ENCODE measurements at places on chromosomes 4 and X.

DNA sequence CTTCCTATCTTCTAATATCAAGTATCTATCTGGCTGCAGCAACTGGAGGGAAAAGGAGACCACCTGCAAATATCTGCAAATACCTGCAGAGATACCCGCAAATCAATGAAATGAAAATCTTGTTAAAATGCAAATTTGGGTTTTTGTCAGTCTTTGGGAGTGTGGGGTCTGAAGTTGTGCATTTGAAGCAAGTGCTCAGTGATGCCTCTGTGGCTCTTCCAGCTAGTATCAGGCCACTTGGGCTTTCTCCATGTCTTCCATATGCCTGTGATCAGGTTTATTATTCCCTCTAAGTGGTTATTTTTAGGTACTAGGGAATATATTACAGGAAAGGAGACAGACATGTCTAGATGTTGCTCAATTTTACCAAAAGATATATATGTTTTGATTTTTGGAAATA is 880.3 kb downstream of the ADGRL3 start:
- DNase-seq: no peak

GRCh38 chr4:18202486-18202885 is 180.9 kb upstream of the LCORL start:
- DNase-seq: no peak

- peak; percentile 5 for DNase-seq
Observed at GRCh38 chr4:173834151-173834550, 304.1 kb upstream of the HAND2 start.

DNA sequence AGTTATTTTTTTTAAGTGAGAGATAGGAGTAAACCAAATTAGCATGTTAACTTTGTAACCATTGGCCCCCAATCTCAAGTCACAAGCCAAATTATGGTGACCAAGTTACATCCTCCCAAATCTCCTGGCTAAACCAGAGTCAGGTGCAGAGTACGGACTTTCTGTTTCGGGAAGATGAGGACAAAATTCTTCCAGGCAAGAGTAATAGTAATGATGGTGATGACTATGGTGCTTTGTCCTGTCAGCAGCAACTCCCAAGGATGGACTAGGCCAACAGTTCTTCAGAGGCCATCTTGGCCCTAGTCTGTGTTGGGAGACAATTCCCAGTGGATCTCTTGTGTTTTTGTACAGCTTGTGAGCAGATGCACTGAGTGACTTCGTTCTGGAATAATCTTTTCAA is 148.8 kb downstream of the GPC3 start:
- DNase-seq: no peak

GRCh38 chr4:67499799-67500198 is 45.5 kb downstream of the CENPC start:
- no peak for DNase-seq

DNA sequence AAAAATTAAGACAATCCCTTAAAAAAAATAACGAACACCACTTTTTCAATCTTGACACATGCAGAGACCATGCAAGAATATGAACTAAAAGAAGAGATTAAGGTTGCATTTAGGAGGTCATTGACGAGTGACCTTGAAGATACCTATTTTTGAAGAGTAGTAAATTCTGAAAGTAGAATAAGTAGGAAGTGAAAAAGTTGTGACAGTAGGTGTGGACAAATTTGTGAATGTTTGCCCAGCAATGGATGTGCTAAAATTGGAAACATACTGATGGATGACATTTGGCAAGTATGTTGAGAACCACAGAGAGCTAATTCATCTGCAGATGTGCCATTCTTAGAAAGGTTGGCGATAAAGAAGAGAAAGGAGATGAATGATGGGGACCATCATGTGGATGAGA is 213.7 kb upstream of the VCX3A start:
- no peak for DNase-seq

GRCh38 chr4:119068529-119068962 is 67.1 kb upstream of the MYOZ2 start:
- no peak for DNase-seq

GRCh38 chr4:150229520-150229919 is 151.3 kb downstream of the DCLK2 start:
- DNase-seq: peak; percentile 98

DNA sequence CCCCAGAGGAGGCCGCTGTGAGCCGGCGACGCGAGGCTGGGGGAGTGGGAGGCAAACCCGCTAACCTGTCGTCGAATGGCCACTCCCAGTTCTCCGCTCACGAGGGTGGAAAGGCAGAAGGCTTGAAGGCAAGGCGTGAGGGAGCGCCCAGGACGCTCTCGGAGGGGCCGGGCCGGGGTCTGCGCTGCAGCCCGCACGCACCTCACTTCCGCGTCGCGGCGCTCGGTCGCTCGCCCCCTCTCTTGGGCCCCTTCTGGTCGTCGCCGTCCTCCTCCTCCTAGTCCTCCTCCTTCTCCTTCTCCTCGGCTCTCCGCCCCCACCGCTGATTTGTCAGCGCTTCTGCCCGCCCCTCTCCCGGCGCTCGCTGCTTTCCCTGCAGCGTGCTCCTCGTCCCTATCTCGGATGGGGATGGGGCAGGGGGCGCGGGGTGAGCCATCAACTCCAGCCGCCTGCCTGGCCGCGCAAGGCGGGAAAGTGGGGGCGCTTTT is at the start of gene SNCA:
Gene SNCA, minus strand, starts transcription at position 265 of the 488 bp plus-strand sequence. CDS start 1,494 bp downstream, outside the sequence.
- DNase-seq: peak; percentile 49

DNA sequence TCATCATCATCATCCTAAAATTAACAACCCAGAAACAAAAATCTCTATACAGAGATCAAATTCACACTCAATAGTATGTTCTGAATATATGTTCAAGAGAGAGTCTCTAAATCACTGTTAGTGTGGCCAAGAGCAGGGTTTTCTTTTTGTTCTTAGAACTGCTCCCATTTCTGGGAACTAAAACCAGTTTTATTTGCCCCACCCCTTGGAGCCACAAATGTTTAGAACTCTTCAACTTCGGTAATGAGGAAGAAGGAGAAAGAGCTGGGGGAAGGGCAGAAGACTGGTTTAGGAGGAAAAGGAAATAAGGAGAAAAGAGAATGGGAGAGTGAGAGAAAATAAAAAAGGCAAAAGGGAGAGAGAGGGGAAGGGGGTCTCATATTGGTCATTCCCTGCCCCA is 32.3 kb downstream of the CYBB start:
- no peak for DNase-seq

GRCh38 chr4:84792366-84793301 is 173.9 kb downstream of the WDFY3 start:
- DNase-seq: peak; percentile 68

GRCh38 chr4:31107362-31107761 is 387.2 kb downstream of the PCDH7 start:
- peak; percentile 36 for DNase-seq

GRCh38 chr4:177100307-177100706 is 209.4 kb upstream of the NEIL3 start:
- DNase-seq: no peak

DNA sequence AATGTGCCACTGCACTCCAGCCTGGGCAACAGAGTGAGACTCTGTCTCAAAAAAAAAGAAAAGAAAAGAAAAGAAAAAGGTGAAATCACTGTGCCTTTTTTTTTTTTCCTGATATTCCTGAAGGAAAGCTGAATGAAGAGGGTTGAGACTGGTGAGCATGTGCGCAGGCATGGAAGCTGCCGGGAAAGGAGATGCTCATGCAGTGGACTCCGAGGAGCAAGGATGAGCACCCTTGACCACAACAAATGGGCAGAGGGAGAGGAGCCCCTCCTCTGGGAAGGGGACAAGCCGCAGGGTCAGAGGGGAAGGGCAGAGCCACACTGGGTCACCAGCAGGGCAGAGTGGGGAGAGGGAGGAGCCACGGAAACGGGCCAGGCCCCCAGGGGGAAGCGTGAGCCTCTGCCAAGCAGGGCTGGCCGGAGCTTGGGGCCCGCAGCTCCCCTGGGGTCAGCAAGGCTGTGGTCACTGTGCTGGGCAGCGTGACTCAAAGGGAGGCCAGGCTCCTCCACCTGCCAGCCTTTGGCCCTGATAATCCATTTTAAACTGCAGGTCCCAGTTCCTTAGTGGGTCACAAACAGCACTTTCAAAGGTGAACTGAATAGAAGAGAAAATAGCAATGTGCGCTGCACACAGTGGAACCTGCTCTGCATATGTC is 79.8 kb downstream of the NAT8L start:
- DNase-seq: no peak

DNA sequence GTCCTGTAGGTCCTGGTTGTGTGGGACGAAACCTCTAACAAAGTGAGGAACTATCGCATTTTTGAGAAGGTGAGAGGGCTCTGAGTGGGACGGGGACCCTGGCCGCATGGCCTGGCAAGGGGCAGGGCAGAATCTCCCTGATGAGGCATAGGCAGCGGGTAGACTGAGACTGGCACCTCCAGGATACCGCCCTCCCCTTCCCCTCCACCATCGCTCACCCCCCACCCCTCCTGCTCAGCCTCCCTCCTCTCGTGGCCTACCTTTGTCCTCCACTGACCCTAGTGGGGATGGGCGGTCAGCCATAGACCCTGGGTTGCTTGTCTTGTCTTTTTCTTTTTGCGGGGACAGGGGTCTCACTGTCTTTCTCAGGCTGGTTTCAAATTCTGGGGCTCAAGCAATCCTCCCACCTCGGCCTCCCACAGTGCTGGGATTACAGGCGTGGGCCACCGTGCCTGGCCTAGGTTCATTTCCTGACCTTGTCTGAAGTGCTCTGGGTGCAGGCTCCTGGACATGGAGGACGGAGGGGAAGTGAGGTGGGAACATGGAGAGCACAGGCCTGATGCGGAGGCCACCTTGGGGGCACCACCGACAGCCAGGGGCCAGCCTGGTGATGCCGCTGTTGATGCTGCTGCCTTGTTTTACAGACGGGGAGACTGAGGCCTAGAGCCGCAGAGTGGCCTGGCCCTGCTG is 10.5 kb upstream of the ADD1 start:
- no peak for DNase-seq

GRCh38 chrX:1546691-1547251 is 9.8 kb upstream of the P2RY8 start:
- DNase-seq: no peak

GRCh38 chr4:65007841-65008439 is 598.7 kb upstream of the TECRL start:
- peak; percentile 35 for DNase-seq

DNA sequence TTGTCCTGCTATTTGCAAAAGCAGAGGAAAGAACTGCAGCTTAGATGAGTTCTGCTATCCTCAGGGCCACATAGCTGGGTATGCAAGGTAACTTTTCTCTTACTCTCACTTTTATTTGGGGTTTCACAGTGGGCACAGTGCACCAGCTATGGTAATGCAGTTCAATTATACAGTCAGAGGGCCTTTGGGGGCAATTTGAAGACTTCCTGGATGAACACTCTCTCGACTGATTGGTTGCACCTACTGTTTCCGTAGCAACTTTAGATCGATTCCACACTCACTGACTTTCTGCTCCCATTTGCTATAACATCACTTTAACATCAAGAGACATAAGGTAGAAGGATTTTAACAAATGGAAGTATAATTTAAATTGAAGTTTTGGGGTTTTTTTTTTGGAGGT is 128.6 kb downstream of the SLC39A8 start:
- no peak for DNase-seq

- no peak for DNase-seq
Observed at GRCh38 chr4:189838821-189839497, 101.7 kb upstream of the FRG1 start.

- no peak for DNase-seq
Observed at GRCh38 chr4:141142423-141142822, 9.2 kb upstream of the RNF150 start.

DNA sequence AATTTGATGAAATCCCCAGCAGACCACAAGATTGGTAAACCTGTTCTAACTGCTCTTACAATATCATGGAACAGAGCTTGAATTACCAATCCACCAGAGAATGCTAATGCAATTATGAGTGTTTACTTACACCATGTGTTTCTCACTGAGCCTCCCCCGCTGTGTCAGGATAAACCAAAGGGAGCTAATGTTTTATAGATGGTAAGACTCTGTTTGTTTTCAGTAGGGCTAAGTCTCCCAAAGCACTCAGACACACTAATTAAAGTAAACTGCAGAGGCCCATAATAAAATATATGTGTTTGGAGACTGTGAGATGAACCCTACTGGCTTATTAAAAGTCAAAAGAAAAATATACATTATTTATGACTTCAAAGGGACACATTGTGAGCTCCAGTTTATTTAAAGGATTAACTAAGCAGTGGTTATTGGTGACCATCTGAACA is 261.7 kb upstream of the FAM241A start:
- no peak for DNase-seq

- DNase-seq: no peak
Observed at GRCh38 chrX:8675006-8675630, 56.8 kb downstream of the ANOS1 start.

- peak; percentile 30 for DNase-seq
Observed at GRCh38 chr4:105963461-105964400, 68.5 kb downstream of the NPNT start.

GRCh38 chr4:150938417-150938816 is 76.7 kb downstream of the LRBA start:
- DNase-seq: no peak

DNA sequence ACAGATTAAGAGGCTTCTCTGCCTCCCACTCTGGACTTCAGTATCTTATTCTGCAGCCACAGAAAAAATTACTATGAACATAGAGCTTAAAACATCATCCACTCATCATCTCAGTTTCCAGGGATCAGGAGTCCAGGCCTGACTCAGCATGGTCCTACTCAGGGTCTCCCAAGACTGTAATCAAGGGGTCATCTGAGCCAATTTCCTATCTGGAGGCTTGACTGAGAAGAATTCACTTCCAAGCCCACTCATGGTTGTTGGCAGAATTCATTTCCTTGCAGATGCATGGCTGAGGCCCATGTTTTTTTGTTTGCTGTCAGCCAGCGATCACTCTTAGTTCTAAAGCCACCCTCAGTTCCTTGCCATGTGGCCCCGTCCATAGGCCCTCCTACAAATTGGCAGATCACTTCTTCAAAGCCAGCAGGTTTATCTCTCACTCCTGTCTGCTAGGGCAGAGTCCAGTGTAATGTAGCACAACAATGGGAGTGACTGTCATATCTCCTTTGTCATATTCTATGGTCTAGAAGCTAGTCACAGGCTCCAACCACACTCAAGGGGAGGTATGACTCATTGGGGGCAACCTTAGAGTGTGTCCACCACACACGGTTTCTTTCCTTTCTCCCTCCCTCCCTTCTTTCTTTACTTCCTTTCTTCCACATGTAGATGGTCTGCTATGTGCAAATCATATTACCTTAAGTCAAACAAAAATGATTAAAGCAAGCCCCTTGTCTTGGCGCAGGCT is 251.6 kb downstream of the QDPR start:
- peak; percentile 9 for DNase-seq

GRCh38 chr4:26116057-26116456 is 202.0 kb downstream of the SMIM20 start:
- DNase-seq: peak; percentile 26

GRCh38 chrX:107323786-107324492 is 117.5 kb downstream of the DNAAF6 start:
- no peak for DNase-seq

- DNase-seq: peak; percentile 11
Observed at GRCh38 chr4:76515975-76516843, 81.2 kb downstream of the SHROOM3 start.

DNA sequence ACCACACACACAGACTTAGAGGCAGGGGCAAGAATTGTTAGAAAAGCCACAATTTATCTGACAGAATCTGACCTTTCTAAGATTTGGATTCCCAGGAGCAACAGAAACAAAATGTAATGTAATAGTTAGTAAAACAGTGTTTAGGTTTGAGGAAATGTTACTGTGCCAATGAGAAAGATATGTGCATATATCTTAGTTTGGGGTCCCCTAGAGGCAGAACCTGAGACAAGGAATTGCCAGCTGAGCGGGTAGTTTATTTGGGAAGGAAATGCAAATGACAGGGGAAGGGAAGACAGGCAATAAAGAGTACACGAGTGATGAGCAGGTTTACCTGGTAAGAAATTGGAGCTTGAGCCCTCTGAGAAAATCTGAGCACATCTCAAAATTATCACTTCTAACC is 31.3 kb upstream of the DDX53 start:
- no peak for DNase-seq

GRCh38 chr4:2284161-2284933 is 22.4 kb upstream of the MXD4 start:
- no peak for DNase-seq

All from fibroblast of skin of right biceps (primary cell).